ENCODE measurements at places on chromosomes 12 and 14.

- DNase-seq, result no peak
Observed at GRCh38 chr12:32089586-32089985, 17.1 kb upstream of the BICD1 start.

DNA sequence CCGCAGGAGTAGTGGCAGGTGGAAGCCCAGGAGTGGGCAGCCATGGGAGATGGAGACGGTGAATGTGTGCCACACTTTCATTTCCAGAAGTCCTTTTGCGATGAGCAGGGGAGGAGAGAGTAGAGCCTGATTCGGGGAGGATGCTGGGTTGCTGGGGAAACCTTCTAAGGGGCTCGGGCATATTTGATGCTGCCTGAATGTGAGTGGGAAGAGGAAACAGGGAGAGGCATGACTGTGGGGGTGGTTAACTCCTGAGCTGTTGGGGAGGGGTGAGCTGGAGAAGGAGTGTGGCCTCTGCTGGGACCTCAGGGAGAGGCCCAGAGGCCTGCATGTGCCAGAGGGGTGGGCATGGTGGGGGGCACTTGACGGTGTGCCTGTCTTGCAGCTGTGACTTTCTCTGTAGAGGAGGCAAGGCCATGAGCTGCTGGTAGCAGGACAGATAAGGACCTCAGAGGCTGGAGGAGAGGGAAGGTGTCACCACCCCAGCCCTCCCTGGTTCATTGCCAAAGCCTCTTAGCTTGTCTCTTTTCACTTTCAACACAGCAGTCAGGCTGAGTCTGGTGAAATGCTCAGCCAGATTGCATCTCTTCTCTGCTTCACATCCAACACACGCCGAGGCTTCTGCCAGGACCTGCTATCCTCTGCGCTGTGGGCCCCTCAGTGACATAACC lies 11.4 kb downstream of the GLT1D1 start:
- DNase-seq, result no peak

DNA sequence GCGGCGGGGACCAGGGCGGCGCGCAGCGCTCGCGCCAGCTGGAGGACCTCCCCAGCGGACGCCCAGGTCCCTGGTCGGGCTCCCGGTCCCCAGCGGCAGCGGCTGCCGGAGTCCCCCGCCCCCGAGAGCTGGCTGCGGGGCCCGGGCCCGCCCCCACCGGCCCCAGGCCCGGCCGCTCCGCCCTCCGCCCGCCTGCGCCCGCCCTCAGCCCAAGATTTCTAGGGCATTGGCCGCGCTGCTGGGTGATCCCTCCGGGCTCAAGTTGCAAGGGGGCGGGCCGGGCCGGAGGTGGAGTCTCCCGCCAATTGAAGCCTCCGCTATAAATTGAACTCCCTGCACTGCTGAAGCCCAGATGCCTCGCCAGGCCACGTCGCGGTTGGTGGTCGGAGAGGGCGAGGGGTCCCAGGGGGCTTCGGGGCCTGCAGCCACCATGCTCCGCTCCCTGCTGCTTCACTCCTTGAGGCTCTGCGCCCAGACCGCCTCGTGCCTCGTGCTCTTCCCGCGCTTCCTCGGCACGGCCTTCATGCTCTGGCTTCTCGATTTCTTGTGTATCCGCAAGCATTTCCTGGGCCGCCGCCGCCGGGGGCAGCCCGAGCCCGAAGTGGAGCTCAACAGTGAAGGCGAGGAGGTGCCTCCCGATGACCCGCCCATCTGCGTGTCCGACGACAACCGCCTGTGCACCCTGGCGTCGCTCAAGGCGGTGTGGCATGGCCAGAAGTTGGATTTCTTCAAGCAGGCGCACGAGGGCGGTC lies at the start of gene DIO3:
Gene DIO3, plus strand, starts transcription at position 351 of the 752 bp plus-strand sequence.
- no peak for DNase-seq

DNA sequence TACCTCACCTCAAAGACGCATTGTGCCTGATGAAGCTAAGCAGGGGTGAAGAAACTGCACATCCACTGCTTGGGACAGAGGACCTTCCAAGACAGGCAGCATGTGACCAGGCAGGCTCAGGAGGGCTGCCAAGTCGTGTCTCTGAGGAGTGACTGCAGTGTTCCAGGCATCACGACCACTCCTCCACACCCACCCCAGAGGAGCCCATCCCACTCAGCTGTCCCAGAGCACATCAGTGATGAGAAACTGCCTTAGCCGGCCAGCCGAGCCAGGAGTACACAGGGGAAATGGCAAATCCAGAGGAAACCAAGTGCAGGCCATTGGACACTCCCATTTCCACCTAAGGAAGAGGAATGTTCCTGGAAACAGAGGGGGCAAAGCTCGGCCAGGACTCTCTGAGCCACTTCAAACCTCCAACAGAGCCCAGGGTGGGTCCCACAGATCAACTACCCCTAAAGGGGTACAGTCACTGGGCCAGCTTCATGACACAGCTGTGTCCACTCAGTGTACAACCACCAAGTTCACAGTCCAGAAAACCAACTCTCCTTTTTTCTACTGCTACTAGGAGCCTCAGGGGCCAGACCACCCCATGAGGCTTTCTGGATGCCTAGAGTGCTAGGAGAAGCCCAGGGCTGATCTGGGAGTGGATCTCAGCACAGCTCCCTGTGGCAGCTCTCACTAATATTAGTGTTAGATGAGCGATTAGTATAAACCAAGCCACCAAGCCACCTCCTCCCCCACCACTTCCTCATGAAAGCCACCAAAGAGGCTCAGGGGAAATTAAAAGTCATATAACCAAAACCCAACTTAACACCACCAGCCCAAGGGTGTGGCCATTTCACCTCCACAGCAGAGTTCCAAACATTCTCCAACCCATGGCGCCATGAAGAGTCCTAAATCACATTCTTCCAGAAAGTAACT lies 15.4 kb downstream of the PXN start:
- DNase-seq, result no peak

- no peak for DNase-seq
Observed at GRCh38 chr12:124754949-124755800, 108.5 kb downstream of the SCARB1 start.

GRCh38 chr12:6827437-6827911 lies 733 bp upstream of the P3H3 start:
- DNase-seq, result no peak

- no peak for DNase-seq
Observed at GRCh38 chr12:50120521-50120920, 8.5 kb downstream of the COX14 start.

GRCh38 chr14:54642801-54643695 lies 76.1 kb downstream of the SAMD4A start:
- DNase-seq, result no peak

DNA sequence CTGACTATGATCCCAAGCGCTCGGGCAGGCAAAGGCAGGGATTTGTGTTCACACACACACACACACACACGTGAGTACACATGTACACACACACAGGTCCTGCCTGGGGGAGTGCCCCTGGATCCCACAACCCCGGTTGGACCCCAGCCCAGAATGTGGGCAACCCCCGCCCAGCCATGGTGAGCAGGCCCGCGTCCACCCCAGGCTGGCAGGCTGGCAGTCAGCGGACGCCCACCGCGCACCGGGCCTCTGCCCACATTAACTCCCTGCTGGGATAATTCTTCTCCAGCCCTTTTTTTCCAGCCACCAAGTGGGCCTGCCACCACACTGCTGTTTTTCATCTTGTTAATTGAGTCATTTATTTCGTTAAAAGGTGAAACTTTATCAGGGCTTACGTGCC lies 256.2 kb downstream of the BCL11B start:
- no peak for DNase-seq

GRCh38 chr12:120467439-120467838 lies 2.1 kb downstream of the SRSF9 start:
- peak; percentile 28 for DNase-seq

All from mesenteric fat pad (tissue), 1 donor.